Retina (tissue), 1 donor: ENCODE measurements at places on chromosomes 5 and 9.

DNA sequence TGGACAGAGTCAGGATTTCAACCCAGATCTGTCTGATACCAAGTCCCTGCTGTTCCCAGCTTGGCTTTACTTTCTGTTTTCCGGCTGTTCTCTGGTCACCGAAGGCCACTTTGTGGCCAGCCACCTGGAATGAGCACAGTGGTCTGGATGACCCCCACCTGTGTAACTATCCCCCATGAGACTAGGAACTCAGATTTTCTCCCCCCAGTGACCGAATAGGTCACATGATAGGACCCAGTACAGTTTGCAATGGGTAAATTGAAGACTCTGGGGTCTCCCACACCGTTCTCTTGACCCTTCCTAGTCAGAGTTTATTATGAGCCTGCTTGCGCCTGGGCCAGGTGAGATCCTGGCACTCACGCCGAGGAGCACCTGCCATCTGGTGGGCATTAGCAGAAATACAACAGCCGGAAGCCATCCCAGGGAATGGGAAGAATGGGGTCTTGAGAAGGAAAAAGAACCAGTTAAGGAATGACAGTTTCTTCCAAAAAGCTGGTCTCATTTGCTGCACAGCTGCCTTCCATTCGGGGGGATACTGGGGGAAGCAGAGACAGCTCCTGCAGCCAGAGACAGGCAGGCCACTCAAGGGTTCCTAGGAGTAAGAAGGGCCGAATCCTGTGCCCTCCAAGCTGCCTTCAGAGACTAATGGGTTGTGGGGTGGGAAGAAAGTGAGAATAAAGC is 7.1 kb downstream of the PHYHD1 start:
- peak; percentile 68 for DNase-seq

DNA sequence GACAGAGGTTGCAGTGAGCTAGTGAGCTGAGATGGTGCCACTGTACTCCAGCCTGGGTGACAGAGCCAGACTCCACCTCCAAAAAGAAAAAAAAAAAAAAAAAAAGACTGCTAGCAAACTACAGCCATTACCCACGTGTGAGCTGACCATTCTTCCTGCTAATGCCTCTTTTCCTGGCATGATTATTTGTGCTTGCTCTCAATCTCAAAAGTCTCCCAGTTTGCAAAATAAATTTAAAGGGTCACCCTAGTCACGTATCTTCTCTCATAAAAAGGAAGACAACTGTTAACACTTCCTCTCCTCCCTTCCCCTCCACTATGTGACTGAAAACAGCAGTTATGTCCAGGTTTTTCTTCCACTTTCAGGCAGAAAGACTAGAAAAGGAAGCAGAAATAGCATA is 37.2 kb downstream of the TRIM36 start:
- DNase-seq: no peak

GRCh38 chr5:31855134-31856040 is 216.5 kb downstream of the PDZD2 start:
- DNase-seq: no peak

DNA sequence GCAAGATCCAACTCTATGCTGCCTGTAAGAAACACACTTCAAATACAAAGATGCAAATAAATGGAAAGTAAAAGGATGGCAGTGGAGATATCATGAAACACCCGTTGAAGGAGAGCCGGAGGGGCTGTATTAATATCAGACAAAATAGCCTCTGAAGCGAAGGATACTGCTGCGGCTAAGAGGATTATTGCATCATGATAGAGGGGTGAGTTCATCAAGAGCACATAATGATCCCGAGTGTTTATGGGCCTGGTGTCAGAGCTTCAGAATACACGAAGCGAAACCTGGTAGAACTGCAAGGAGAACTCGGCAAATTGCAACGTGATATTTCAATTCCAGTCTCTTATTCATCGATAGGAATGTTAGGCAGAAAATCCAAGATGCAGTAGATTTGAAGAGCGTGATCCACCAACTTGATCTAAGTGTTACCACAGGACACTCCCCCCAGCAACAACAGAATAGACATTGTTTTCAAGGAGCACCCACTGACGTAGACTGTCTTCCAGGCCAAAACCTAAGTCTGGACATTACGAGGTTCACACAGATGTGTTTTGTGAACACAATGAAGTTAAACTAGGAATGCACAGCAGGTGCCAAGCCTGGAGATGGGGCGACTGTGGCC is 27.7 kb upstream of the QSOX2 start:
- DNase-seq: no peak

GRCh38 chr5:16557477-16557876 is 59.3 kb downstream of the RETREG1 start:
- no peak for DNase-seq

GRCh38 chr5:131973089-131973712 is 27.7 kb upstream of the MEIKIN start:
- DNase-seq: no peak

GRCh38 chr5:180171568-180172094 is 37.4 kb downstream of the RASGEF1C start:
- no peak for DNase-seq
